ENCODE measurements at places on chromosomes 6 and 20. TPM values are rescaled to one million over a fixed set of nuclear protein-coding genes. Genes with fewer than 3 reads are reported as not detected.

Gene SNAP25
- 113 TPM for total RNA-seq

Gene RBPJL
- total RNA-seq = not detected

Gene CST11
- not detected for total RNA-seq

Gene CASS4
- total RNA-seq = 0.49 TPM
